AG10803 (cell line): ENCODE measurements at places on chromosomes 7 and 10.

GRCh38 chr10:44339218-44339617 is 45.7 kb downstream of the CXCL12 start:
- no peak for DNase-seq

- no peak for DNase-seq
These were observed 46.1 kb upstream of the MTPN start for GRCh38 chr7:136023134-136023869.

DNA sequence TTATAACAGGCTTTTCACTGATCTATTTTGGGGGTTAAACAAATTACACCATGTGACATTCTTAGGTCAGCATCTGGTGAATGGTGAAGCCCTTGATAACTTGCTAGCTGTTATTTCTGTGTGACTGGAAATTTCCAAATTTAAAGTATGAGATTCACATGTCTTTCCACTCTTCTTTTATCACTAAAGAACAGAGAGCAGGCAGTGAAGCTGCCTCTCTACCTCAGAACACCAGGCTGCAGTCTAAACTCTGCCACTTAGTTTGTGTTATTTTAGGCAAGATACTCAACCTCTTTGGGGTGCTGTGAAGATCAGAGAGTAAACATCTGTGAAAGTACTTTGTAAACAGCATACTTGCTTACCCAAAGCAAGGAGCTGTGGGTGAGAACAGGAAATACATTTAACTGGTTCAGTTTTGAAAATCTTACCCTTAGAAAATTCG is 15.5 kb upstream of the SP4 start:
- no peak for DNase-seq

DNA sequence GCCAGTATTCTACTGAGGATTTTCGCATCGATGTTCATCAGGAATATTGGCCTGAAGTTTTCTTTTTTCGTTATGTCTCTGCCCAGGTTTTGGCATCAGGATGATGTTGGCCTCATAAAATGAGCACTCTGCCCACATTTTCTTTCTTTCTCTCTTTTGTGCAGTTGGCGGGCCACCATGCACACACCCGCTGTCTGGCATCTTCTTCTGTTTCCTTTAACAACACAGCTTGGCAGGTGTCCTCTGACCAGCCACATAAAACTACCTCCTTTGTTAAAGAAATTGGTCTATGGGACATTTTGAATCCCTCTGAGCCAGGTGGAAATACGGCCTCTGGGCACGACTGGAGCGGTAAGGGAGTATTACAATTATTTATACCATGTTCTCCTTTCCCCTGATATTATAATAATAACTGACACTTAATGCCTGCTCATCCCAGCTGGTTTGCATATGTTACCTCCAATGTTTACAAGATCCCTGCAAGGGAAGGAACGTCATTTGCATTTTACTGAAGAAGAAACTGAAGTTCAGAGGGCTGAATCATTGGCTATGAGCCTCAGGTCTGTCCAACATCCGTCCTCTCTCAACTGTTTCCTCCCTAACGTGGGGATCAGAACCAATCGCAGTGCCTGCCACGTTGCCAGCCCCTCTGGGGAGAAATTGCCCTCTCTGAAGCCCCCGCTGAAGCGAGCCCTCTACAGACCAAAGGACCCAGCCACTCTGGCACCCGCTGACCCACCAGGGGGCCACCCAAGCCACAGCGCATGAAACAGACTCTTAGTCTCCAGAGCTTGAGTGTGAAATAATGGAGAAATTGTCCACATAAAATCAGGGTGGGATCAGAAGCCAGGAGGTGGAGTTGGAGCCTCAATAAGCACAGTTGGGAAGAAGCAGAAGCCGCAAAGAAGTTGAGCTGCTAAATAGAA is 125.0 kb upstream of the FOXK1 start:
- no peak for DNase-seq

DNA sequence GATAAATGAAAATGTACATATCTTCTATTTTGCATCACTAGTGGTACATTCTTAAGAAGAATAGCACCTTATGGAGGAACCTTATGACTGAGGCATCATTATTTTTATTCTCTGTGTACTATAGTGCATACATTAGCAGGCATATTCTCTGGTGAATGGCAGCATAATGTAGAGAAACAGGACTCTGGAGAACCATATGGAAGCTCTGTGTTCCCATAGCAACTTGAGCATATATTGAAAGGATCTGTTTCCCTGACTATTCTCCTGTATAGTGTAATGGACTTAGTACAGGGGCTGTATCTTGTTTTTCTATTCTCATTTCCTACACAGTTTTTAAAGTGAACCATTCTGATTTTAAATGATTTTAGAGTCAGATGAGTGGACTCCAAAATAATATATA is 128.4 kb upstream of the SMIM30 start:
- DNase-seq = no peak

- DNase-seq = no peak
These were observed 20.6 kb downstream of the PITRM1 start for GRCh38 chr10:3151889-3152565.

DNA sequence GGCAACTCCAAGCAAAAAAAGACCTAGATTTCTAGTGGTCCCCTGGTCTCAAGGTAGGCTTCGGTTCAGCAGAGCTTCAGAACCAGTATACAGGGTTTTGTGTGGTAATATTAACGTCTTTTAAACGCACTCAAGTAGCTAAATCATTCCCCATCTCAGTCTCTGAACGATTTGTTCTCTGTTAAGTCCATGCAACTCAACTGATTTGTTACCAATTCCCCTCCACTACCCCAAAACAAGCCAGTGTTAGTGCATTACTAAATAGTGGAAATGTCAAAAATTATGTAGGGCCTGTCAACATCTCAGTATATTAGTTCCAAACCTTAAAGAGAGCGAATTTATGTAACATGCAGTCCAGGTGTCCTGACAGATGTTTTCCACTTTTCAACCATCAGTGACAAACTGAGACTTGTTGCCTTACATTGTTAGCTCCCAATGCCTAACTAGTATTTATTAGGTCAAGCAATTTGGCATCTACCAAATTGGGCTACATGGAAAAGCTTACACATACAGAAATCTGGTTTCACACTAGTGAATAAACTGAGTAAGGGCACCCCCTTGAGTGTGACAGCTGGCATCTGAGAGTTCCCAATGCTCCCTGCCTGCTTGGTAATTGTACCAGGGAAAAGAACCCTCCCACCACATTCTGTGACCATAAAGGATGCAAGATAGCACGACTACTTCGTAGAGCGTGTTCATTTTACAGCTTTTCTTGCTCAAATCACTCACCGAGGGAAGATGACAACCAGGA is 12.2 kb downstream of the HNRNPA2B1 start:
- DNase-seq = no peak

GRCh38 chr7:18889436-18889835 is 228.0 kb downstream of the TWIST1 start:
- DNase-seq = no peak

DNA sequence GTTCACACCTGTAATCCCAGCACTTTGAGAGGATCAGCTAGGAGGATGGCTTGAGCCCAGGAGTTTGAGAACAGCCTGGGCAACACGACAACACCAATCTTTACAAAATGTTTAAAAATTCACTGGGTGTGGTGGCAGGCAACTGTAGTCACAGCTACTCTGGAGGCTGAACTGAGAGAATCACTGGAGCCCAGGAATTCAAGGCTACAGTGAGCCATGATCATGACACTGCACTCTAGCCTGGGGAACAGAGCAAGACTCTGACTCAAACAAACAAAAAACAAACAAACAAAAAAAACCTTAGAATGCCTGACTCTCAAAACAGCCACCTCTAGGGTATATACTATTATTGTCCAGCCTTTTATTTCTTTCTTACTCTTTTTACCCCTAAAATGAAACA is 56.5 kb upstream of the PAPSS2 start:
- no peak for DNase-seq

DNA sequence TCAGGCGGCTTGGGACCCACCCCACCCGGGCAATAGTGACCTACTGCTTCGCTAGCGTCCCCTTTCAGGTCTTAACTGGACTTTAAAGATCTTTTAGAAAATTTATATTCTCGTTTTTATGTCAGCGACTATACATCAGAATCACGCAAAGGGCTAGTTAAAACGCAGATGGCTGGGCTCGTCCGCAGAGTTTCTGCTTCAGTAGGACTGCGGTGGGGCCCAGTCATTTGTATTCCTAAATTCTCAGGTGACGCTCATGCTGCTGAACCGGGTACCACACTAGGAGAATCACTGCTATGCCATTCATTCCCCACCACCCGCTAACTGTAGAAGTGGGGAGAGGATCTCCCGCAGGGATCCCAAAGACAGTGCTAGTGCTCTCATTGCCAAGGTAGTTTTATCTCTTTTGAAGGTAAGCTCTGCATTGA is 12.0 kb upstream of the SP8 start:
- DNase-seq = no peak

DNA sequence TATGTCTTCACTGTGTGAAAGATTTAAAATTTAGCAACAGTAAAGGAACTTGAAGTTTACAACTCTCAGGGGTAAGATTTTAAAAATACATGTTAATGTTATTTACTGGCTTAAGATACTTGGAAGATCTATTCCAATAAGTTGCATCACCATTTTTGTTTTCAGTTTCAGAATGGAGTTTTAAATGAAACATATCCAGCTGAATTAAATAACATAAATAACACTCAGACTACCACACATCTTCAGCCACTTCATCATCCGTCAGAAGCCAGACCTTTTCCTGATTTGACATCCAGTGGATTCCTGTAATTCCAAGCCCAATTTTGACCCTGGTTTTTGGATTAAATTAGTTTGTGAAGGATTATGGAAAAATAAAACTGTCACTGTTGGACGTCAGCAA is 44.3 kb downstream of the AHR start:
- DNase-seq = peak; percentile 32

DNA sequence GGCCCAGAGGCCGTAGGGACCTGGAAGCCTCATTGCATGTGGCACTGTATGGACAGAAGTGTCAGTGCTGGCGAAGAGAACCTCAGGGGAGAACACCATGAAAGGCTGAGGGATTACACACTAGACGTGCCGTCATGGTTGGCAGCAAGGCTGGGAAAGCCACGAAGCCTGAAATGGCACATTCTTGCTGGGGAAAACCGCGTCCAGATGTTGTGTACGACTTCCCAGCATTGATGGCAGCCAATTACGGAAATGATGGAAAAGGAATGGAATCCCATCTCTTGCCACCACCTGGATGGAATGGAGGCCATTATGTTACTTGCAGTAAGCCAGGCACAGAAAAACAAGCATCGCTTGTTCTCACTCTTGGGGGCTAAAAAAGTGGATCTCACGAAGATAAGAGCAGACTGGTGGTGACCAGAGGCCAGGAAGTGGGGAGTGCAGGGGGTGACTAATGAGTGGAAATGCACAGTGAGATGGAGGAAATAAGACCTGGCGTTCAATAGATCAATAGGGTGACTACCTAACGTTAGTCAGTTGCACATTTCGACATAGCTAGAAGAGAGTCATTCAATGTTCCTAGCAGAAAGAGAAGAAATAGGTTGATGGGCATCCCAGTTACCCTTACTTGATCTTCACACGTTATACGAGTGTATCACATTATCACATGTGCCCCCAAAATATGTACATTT is 14.6 kb upstream of the PWWP2B start:
- DNase-seq = peak; percentile 98
